WTC11 (cell line): ENCODE measurements at places on chromosomes 7 and 10.

- no peak for DNase-seq
Observed at GRCh38 chr10:59867590-59867989, 38.8 kb downstream of the CCDC6 start.

GRCh38 chr10:98414932-98415730 is at the start of gene PYROXD2:
Gene PYROXD2 (minus strand): TSS chr10:98415182. CDS start chr10:98415135, 47 bp downstream.
- peak; percentile 78 for DNase-seq

- no peak for DNase-seq
Observed at GRCh38 chr10:26790221-26790995, 70.3 kb downstream of the ABI1 start.

- no peak for DNase-seq
Observed at GRCh38 chr7:47570649-47571050, 11.3 kb downstream of the TNS3 start.

DNA sequence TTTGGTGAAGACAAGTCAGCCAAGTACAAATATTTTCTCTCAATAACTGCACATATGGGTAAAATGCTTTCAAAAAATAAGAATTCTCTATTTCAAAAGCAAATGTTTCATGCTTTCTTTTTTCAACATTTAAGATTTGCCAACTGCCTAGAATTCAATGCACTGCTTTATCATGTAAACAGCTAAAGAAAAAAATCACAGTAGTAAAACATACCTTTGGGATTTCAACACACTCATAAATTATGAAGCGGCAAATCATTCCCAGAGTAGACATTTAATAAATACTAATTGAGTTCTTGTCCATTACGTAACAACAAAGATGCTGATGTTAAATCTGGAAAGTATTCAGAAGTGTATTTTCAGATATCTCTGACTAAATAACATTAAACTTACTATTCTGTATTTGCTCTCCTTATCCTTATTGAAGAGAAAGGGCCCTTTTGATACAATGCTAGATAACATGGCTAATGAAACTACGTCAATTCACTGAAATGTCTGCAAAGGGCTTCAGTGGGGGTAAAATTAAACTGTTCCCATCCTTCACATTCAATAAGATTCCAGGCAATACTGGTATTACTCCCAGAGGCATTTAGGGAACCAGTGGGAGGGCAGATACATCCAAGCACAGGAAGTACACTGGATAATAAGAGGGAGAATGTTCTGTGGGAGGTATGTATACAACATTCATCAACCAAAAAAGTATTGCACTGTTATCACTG is 13.9 kb downstream of the NAPEPLD start:
- no peak for DNase-seq
